ENCODE measurements at places on chromosomes 6 and 20. TPM values are rescaled to one million over a fixed set of nuclear protein-coding genes. Genes with fewer than 3 reads are reported as not detected.

DNA sequence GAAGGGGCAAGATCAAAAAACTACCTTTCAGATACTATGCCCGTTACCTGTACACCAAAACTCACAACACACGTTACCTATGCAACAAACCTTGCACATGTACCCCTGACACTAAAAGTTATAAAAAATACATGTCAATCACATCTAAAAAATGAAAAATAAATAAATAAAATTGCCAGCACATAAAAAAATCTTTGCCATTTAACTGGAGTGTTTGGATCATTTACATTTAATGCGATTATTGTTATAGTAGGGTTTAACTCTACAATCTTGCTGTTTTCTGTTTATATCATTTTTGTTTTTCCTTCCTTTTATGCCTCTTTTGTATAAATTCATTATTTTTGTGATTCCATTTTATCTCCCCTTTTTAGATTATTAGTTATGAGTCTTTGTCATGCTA, 106.3 kb downstream of the RFX6 start:
- DNase-seq: no peak

DNA sequence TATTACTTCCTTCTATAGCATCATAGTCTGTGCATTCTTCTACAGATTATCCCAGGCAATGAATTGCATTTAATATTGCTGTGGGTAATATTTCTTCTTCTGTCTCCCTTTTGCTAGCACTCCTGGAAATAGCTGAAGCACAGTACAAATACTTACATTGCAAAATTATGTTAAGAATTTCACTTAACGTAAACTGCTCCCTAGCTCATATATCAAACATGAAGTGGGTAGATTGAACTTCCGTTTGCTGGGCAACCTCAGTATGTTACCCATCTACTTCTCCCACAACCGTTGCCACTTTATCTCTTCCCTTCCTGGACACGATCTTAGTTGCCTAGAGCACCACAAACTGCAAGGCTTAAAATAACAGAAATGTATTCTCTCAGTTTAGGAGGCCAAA, 963.3 kb downstream of the KIF16B start:
- no peak for DNase-seq

The GINS1 gene
- 20.3 TPM for total RNA-seq

DNA sequence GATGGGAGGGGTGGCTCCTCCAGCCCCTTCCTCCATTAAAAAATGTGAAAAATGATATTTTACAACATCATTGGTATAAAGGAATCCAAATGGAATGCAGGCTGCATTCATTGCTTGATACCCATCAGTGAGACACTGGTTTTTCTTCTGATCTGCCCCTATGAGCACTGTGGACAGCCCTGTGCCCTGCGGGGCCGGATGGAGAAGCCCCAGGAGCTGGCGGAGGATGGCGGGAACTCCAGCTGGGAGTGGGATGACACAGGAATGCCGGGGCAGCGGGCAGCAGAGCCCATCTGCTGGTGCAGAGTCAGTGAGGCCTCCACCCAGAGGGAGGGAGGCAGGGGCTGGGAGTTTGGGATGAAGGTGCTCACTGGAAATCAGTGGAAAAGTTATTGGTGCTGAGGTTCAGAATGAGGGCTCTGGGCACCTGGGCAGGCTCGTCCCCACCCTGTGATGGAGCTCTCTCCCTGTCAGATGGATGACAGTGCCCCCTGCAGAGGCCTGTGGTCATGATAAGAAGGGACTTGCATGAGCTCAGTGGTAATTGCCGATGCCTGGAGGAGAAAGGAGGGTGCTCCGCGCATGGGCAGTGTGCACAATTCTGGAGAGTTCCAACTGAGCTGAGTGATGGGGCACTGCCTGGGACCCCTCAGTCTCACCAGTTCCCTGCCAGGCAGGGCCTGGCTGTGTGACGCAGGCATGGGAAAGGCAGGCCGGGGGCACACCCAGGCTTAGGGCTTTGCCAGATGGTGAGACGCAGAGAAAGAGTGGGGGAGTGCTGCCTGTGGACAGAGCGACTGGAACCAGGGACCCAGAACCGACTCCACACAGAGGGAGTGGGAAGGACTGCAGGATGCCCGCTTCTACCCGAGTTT, 23.2 kb downstream of the CTCFL start:
- DNase-seq: no peak

DNA sequence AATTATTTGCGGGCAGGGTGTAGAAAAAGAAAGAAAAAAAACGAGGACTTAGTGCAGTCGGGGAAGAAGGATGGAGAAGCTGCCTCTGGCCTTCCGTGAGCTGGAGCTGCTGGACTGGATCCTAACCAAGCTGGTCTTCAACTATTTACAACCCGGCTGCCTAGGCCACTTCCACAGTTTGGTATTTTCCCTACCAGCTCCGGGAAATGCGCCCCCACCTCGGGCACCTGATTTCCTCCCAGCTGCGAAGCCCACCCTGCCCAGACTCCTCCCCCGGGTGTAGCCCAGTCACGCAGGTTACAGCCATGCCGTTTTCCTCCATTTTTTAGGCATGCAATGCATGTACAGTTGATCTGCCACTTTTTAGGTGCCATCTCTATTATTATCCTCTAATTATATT, 21.2 kb downstream of the THEMIS start:
- no peak for DNase-seq

- DNase-seq: peak; percentile 9
These were observed 825.5 kb upstream of the MANEA start for GRCh38 chr6:94751641-94752329.

GRCh38 chr20:41300886-41301285, 16.6 kb downstream of the ZHX3 start:
- no peak for DNase-seq

DNA sequence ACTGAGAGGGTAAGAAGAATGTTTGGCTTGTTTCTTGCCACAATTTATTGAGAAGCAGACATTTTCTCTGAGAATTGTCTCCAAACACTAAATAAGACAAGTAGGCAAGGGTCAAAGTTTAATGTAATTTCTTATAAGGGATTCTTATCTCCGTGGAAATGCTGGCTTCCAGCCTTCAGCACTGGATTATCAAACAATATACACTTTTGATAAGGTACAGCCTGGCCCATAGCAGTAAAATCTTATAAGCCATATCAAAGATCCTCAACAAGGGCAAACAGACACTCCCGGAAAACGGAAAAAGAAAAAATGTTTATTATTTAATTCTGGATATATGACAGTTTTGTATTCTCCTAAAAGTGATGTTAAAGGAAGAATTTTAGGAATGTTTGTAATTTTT, 18.5 kb upstream of the ZSCAN9 start:
- DNase-seq: no peak

The TP53TG5 gene
- not detected for total RNA-seq

The ZFAND3 gene
- 7.4 TPM for total RNA-seq

The MEI4 gene
- not detected for total RNA-seq

DNA sequence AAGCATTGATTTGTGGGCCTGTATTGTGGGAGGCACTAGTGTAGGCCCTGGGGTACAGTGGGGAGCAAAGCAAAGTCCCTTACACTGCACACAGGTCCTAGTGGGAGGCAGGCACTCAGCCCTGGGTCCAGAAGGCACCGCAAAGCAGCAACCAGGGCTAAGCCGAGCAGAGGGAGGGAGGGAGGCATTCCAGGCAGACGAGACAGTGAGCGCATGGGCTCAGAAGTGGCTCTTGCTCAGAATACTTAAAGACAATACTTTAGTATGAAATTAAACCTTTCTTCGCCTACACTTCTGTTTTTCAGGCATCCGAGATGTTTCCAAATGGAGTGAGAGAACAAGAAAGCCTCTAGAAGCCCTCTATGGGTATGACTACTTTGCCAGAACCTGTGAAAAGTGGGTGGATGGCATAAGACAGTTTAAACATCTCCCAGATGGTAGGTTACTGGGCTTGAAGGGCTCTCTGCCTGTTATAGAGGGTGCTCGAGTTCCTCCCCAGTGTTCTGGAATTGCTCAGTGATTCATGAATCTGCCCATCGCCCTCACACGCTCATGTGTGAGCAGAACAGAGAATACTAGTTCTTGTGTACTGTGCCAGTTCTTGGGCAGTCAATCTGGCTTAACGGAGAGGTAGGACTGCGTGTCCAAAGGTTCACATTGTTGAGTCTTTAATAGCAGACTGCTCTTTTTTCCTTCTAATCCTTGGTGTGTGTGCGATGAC, 18.7 kb downstream of the BPHL start:
- DNase-seq: no peak

GRCh38 chr20:52166150-52166549, 25.4 kb downstream of the ZFP64 start:
- peak; percentile 19 for DNase-seq
